Bladder microvascular endothelial cell (primary cell): ENCODE measurements at places on chromosomes 4 and X. TPM values are rescaled to one million over a fixed set of nuclear protein-coding genes. Genes with fewer than 3 reads are reported as not detected.

Gene GPR119
- total RNA-seq, result not detected in 2 replicates

Gene TEC
- total RNA-seq, result 1.8 and 2.3 TPM in 2 replicates

Gene LDB2
- total RNA-seq, result 114 and 441 TPM in 2 replicates

Gene DCX
- total RNA-seq, result not detected in 2 replicates

Gene RGN
- under 0.01 and 0.57 TPM in 2 replicates for total RNA-seq

Gene FRMD7
- total RNA-seq, result under 0.01 TPM in 1 of 2 replicates, not detected in the other

Gene BEND2
- not detected in 2 replicates for total RNA-seq

Gene PCDH11X
- total RNA-seq, result not detected in 2 replicates

Gene HDAC8
- 20.2 and 37.4 TPM in 2 replicates for total RNA-seq

Gene MAOB
- total RNA-seq, result not detected in 2 replicates

Gene RBMX2
- 22.3 and 25.7 TPM in 2 replicates for total RNA-seq

Gene NEUROG2
- total RNA-seq, result not detected in 2 replicates

Gene DSPP
- total RNA-seq, result not detected in 2 replicates

Gene CT45A2
- not detected in 2 replicates for total RNA-seq

Gene NUDT11
- total RNA-seq, result 1.1 and 1.2 TPM in 2 replicates

Gene SOD3
- total RNA-seq, result 0.31 and 0.32 TPM in 2 replicates

Gene SPANXN3
- not detected in 2 replicates for total RNA-seq

Gene CCNB3
- total RNA-seq, result 0.16 and 0.19 TPM in 2 replicates

Gene INTU
- 1.3 and 5.5 TPM in 2 replicates for total RNA-seq

Gene HMX1
- total RNA-seq, result not detected in 2 replicates

Gene MAGEE2
- not detected in 2 replicates for total RNA-seq

Gene F9
- total RNA-seq, result not detected in 2 replicates

Gene SYP
- total RNA-seq, result 0.31 and 0.32 TPM in 2 replicates

Gene MTTP
- total RNA-seq, result not detected in 2 replicates

Gene BEX5
- total RNA-seq, result 0.16 TPM in 1 of 2 replicates, not detected in the other

Gene IL9R
- total RNA-seq, result 0.06 TPM in 1 of 2 replicates, not detected in the other

Gene IRF2
- 25.9 and 34.4 TPM in 2 replicates for total RNA-seq

Gene KIT
- total RNA-seq, result 7.4 and 35.4 TPM in 2 replicates

Gene RENBP
- 16.5 and 28.8 TPM in 2 replicates for total RNA-seq
